CD8-positive, alpha-beta memory T cell (primary cell): ENCODE measurements at places on chromosomes 7 and 10.

DNA sequence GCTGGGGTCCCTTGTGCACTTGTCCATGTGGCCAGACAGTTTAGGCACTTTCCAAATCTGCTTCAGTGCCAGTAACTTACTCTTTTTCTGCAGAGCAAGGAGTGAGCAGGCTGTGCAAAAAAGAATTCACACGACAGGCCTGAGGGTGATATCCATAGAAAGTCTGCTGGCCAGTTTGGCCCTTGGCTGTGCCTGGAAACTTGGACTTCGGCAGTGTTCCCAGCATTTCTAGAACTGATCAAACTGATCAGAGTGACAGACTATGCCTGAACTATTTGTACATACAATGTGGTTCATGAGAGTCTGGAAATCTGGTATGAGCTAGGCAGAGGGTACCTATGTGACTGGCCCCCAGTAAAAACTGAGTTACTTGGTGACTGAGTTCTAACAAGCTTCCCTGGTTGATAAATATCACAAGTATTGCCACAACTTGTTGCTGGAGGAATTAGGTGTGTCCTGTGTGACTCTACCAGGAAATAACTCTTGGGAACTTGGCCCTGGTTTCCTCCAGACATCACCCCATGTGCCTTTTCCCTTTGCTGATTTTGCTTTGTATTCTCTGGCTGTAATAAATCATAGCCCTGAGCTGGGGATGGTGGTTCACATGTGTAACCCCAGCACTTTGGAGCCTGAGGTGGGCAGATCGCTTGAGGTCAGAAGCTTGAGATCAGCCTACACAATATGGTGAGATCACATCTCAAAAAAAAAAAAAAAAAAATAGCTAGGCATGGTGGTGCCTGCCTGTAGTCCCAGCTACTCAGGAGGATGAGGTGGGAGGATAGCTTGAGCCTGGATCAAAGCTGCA, 3.3 kb upstream of the DENND10 start:
- DNase-seq: no peak

GRCh38 chr7:134478707-134479106, 19.8 kb upstream of the AKR1B1 start:
- DNase-seq: no peak

DNA sequence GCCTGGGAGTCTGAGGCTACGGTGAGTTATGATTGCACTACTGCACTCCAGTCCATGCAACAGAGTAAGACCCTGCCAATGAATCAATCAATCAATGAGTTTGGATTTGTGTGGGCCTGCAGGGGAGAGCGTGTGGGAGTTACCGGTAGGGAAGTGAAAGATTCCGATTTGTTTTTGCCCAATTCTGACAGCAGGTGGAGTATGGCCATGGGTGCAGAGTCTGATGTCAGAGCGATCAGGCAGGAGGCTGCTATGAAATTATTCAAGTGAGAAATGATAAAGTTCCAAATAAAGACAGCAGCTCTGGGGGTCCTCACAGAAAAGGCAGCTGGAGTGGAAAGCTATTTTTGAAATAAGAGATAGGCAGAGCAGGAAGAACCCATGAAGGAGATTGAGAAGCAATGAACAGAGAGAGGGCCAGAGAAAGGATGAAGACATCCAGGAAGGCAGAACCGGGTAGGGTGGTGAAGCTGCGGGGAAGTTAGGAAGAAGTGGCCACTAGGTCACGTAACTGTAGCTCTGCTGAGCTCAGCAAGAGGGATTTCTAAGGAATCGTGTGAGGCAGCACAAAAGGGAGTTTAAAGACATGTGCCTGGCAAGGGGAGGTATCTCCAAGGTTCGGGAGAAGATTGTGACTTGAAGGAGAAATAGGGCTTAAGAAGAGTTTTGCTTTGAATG, 93.7 kb upstream of the NMT2 start:
- DNase-seq: no peak

GRCh38 chr10:79380125-79380945, 33.1 kb downstream of the PPIF start:
- DNase-seq: no peak
